Liver (tissue), 10 donors: ENCODE measurements at places on chromosomes 3 and 15.

DNA sequence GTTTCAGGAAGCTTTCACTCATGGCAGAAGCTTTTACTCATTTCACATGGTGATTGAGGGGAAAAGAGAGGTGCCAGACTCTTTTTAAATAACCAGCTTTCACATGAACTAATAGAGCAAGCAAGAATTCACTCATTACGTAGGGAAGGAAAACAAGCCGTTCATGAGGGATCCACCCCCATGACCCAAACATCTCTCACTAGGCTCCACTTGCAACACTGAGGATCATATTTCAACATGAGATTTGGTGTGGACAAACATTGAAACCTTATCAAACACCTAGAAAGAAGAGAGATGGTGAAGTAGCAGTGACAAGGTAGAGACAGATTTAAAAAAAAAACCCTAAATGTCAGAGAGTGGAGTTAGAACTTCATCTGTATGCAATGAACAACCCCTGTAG, 408.6 kb upstream of the PDZRN3 start:
- no peak for DNase-seq

DNA sequence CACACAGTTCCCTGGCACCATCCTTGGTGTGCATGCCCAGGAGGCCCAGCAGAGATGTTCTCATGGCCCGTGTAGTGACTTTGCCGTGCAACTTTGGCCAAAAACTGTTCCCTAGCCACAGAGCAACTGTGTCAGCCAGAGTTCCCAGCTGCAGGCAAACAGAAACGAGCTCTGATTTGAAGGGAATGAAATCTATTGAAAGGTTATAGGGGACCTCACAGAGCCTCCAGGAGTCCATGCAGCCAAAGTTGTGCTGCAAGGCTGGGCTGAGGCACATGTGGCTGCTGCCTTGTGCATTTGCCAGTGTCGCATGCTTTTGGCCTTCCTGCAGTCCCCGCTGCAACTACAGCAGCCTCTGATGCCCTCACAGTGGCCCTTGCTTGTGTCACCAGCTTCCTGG, 70.5 kb downstream of the PLXNA1 start:
- no peak for DNase-seq

GRCh38 chr3:121809249-121809648, 25.6 kb downstream of the IQCB1 start:
- DNase-seq, result no peak

GRCh38 chr3:22819209-22819608, 383.9 kb upstream of the UBE2E2 start:
- DNase-seq, result no peak

DNA sequence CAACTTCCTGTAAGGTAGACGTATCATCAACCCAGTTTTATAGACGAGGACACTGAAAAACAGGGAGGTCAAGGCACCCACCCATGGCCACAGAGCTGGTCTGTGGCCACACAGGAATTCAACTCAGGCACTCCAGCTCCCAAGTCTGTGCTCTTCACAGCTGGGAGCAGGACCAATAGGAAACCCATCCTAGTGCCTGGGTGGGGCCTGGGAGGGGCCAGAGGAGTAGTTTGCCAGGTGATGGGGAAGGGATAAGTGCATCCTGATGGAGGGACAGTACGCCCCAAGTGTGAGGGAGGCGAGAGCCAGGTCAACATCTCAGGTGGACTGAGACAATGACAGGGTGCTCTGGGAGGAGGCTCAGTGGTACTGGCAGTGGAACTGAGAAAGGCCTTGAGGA, 22.0 kb downstream of the KIF9 start:
- DNase-seq, result no peak

GRCh38 chr3:21509731-21510470, 241.1 kb downstream of the ZNF385D start:
- no peak for DNase-seq

DNA sequence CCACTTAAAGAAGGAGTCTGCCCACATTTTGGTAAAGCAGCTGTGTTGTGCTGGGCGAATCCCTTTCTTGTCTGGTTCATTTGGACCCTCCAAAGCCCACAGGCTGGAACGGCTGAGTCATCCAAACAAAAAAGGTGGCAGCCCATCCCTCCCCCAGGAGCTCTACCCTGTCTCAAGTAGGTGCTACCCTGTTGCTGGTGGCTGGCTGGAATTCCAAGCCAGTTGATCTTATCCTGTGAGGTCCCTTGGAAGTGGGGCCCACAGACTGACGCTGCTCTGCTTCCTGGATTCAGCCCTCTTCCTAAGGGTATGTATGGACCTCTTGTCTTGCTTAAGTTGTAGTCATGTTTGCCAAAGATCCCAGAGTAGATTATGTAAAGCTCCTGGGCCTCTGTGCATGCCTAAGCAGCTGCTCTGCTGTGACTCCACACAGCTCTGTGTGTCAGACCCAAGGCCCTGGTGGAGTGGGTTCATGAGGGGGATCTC, 44.5 kb downstream of the CCR1 start:
- no peak for DNase-seq

DNA sequence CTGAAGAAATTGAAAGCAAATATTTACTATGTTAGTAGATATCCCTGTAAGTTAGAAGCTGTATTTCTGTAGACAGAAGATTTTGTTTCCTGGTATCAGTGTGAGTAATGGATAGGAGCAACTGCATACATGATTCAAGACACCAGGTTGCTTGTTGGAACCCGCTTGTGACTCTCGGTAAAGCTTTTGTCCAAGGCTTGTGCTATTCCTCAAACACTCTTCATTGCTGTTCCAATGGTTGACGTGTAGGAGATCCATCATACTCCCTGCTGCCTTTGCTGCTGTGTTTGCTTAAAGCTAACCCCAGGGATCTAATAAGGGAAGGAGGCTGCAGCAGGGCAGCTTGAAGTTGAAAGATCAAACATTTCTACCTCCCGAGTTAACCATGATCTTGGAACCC, 160.1 kb downstream of the RSRC1 start:
- no peak for DNase-seq

DNA sequence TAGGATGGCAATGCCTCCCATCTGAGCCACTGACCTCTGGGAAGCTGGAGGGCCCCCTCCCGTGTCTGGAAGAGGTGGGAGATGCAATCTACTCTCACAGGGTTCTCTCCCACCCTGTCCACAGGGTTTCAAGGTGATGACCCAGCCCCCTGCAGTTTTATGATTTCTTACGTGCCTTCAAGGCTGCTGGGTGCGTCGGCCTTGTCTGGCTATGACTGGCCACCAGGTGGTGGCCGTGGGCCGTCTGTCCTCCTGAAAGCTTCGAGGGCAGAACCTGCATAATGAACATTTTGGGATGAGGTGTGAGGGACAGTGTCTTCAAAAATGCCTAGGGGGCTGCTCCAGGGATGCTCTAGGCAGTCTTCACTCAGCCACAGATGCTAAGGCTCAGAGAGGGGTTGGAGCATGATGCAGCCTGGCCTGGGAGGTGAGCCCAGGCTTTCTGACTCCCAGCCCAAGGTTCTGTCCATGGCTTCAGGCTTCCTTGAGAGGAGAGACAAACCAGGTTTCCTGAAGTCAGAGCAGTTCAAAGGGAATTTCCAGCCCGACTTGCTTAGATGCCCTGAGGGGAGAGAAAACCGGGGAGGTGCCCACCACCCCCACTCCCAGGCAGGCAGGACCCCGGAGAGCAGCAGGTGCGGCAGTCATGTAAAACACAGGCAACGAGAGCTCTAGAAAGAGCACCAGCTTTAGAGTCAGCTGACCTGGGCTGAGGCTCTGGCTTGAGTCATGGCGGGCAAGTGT, 18.7 kb downstream of the ISG20 start:
- no peak for DNase-seq

GRCh38 chr3:120608506-120608905, 12.4 kb downstream of the NDUFB4 start:
- no peak for DNase-seq

- DNase-seq, result no peak
Measured at GRCh38 chr3:130480736-130481135, 36.2 kb upstream of the COL6A6 start.

DNA sequence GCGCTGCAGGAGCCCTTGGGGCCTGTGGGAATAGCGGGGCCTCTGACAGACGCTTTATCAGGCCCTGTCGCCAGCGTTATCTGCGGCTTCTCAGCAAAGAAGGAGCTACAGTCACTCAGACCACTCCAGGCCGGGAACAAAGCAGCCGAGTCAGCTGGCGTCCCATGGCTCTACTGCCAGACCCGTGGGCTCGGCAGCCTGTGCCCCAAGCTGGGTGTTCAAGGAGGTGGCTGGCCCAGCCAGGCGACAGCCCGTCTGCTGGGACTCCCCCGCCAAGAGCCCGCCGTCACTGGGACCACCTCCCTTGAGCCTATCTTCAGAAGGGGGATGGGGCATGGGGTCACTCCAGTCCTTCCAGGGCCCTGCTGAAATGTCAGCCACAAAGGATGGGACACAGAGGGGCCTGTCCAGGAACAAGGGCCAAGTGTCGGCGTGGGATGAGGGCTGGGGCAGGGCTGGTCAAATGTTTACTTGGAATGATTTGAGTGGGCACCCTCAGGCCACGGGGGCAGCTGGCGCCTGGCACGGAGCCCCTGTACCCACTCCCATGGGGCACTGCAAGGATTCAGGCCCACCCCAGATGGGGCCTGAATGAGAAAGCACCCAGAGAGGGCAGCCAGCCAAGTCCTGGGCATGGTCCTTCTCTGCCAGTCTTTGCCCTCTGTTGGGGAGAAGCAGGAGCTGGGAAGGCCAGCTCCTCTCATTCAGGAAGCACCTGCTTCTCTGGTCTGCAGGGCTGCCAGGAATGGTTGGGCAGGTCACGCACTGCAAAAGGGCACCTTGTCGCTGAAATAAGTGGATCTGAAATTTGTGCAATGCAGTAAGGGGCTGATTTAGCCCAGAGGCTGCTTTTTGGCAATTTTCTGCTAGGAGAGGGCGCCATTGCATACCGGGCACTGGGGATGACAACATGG, 148.3 kb downstream of the SMAD6 start:
- peak; percentile 52 for DNase-seq

DNA sequence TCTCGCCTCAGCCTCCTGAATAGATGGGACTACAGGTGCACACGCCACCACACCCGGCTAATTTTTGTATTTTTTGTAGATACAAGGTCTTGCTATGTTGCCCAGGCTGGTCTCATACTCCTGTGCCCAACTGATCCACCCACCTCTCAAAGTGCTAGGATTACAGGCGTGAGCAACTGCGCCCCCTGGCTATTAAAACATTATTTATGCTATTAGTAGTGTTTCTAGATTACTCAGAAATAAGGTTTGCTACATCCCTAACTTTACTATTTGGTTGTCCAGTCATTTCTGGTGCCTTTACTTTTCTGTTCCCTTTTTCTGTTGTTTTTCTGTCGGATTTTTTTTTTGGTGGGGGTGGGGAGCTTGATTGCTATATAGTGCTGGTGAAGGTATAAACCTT, 393.6 kb upstream of the TPM1 start:
- no peak for DNase-seq

- DNase-seq, result peak; percentile 31
Measured at GRCh38 chr3:123156276-123156995, 45.3 kb upstream of the SEC22A start.

GRCh38 chr3:78338405-78338804, 1298.5 kb downstream of the ROBO2 start:
- no peak for DNase-seq

DNA sequence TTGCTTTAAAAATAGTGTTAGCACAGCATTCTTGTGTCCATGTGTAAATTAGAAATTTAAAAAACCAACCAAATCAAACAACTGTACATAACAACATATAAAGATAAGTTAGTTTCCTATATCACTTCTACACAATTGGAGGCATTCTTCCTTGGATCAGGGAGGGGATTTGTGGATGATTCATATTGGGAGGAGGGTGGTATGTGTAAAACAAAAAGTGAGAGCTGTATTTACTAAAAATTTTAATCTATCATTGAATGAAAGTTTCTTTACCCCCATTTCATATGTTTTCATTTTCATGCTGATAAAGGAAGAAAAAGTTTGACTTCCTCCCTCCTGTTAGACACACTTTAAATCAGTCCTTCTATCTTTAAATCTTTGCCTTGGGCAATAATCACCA, 325.0 kb downstream of the SATB1 start:
- DNase-seq, result no peak

DNA sequence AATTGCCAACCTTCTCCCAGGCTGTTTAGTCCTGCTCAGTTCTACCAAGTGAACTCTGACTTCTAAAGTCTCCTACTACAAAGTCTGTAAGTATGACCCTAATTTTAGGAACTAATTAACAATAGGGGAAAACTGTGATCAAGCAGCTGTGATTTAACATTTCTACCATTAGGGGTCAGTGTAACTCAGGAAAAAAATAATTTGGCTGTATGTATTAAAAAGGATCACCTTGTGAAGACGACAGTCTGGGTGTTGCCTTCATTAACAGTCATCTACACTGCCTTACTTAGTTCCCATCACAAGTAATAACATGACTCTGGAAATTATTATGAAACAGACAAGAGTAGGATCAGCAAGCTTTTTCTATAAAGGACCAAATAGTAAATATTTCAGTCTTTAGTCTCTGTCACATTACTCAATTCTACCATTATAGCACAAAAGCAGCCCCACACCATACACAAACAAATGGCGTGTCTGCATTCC, 4.2 kb upstream of the NPHP3 start:
- no peak for DNase-seq

GRCh38 chr15:25238716-25239470, 199.9 kb downstream of the UBE3A start:
- no peak for DNase-seq
